Activated naive CD8-positive, alpha-beta T cell treated with anti-CD3 and anti-CD28 coated beads for 36 hours (primary cell): ENCODE measurements at places on chromosomes 2 and 18. TPM values are rescaled to one million over a fixed set of nuclear protein-coding genes. Genes with fewer than 3 reads are reported as not detected.

- no peaks in the 10 kb centered on the region for H3K4me1 ChIP-seq
- H3K4me3 ChIP-seq = no peak overlapping the region
- H3K27me3 ChIP-seq = no peaks in the 10 kb centered on the region
- no peaks in the 10 kb centered on the region for H3K36me3 ChIP-seq
- no peak for DNase-seq
Measured at GRCh38 chr2:29080886-29081743, 6.8 kb upstream of the PCARE start.

DNA sequence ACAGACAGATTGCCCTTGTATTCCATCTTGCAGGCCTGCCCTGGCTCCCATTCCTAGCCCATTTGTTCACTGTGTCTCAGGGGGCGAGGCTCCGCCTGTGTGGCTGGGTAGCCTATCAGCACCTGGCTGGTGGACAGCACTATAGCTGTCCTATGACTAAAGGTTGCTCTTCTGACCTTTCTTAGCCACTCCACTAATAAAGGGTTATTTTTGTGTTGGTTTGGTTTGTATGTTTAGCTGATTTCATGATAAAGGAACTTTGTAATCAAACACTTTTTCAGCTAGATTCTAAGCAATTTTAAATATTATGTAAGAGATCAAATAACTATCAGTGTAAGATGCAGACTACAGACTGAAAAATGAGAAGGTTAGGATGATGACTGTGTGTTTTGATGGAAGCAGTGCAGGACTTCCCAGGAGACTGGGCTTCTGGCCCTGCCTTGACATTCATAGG is 72.2 kb downstream of the CRIM1 start:
- no peak for DNase-seq
- no peaks in the 10 kb centered on the region for H3K36me3 ChIP-seq
- no peak overlapping the region for H3K27ac ChIP-seq
- no peaks in the 10 kb centered on the region for H3K27me3 ChIP-seq
- H3K4me1 ChIP-seq = no peaks in the 10 kb centered on the region

GRCh38 chr18:3886575-3887322 is 436.8 kb downstream of the TGIF1 start:
- H3K4me3 ChIP-seq = no peak overlapping the region
- no peak for DNase-seq
- H3K27me3 ChIP-seq = peaks cover 10% of the 10 kb centered on the region
- H3K36me3 ChIP-seq = no peaks in the 10 kb centered on the region

GRCh38 chr18:74392323-74392722 is 64.8 kb downstream of the DIPK1C start:
- H3K27ac ChIP-seq = no peak overlapping the region
- no peaks in the 10 kb centered on the region for H3K36me3 ChIP-seq
- no peaks in the 10 kb centered on the region for H3K27me3 ChIP-seq
- DNase-seq = no peak
- H3K4me3 ChIP-seq = no peak overlapping the region

GRCh38 chr2:165144315-165144714 is 59.5 kb downstream of the SCN3A start:
- H3K4me1 ChIP-seq = no peaks in the 10 kb centered on the region
- no peak for DNase-seq
- H3K36me3 ChIP-seq = no peaks in the 10 kb centered on the region
- H3K27me3 ChIP-seq = peaks cover 3% of the 10 kb centered on the region

GRCh38 chr2:17232776-17233556 is 285.3 kb downstream of the RAD51AP2 start:
- no peaks in the 10 kb centered on the region for H3K36me3 ChIP-seq
- no peaks in the 10 kb centered on the region for H3K27me3 ChIP-seq

DNA sequence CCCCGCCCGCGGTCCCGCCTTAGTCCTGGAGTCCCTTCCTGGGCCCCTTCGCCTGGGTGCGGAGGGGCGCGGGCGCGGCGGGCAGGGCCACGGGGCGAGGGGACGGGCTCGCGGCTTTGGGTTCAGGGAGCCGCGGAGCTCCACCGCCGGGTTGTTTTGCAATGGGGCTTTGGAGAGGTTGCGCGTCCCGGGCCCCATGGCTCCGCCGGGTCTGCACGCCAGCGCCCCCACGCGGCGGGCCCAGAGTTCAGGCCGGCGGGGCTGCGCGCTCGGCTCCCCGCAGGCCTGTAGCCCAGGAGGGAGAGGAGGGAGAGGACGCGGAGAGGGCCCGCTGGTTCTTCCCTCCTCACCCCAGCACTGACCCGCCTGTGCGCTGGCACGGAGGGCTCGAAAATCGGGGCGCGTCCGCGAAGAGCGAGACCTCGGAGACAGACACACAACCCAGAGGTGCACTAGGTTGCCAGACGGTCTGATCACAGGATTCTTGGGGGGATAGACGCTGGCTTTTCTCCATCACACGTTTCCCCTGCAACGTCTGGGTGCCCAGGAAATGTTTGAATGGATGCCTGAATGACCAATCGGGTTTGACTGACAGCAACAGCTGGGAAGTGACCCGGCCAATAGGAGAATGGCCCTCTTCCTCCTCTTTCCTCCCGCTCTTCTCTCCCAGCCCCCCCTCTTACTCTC is 4.9 kb upstream of the SIX2 start:
- H3K4me1 ChIP-seq = peaks cover 10% of the 10 kb centered on the region
- DNase-seq = peak; percentile 62
- H3K36me3 ChIP-seq = no peaks in the 10 kb centered on the region

- H3K4me1 ChIP-seq = peaks cover 27% of the 10 kb centered on the region
- H3K4me3 ChIP-seq = no peak overlapping the region
- no peak for DNase-seq
- peak overlapping the region; percentile 81 for H3K27ac ChIP-seq
- H3K27me3 ChIP-seq = no peaks in the 10 kb centered on the region
Measured at GRCh38 chr2:39264733-39265132, 21.0 kb upstream of the CDKL4 start.

GRCh38 chr2:131046028-131046917 is 47.0 kb downstream of the FAM168B start:
- peaks cover 12% of the 10 kb centered on the region for H3K4me1 ChIP-seq
- H3K27me3 ChIP-seq = no peaks in the 10 kb centered on the region
- no peak for DNase-seq
- H3K4me3 ChIP-seq = no peak overlapping the region

- H3K27me3 ChIP-seq = no peaks in the 10 kb centered on the region
- peak overlapping the region; percentile 50 for H3K27ac ChIP-seq
- H3K4me3 ChIP-seq = peak overlapping the region; percentile 52
- H3K36me3 ChIP-seq = peaks cover 36% of the 10 kb centered on the region
- peaks cover 52% of the 10 kb centered on the region for H3K4me1 ChIP-seq
Measured at GRCh38 chr2:26043862-26044696, 10.2 kb downstream of the RAB10 start.

DNA sequence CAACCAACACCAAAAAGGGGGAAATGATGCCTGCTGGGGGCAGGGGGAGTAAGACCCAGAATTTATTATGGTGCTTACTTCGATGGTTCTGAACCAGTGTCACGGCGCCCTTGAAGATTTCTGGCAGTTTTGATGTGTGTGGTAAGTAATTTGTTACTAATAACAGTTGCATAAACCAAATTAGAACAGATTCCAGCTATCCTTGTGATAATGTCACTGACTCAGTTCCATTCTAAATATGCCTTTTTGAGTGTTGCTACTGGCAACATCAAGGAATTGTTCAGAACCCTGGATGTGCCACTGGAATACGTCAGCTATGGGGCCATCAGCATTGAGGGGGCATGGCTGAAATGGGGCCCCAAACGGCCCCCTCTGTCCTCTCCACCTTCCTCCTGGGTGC is 11.6 kb downstream of the SAG start:
- no peak for DNase-seq
- no peak overlapping the region for H3K27ac ChIP-seq
- no peaks in the 10 kb centered on the region for H3K36me3 ChIP-seq
- no peaks in the 10 kb centered on the region for H3K27me3 ChIP-seq
- H3K4me3 ChIP-seq = no peak overlapping the region

GRCh38 chr2:178859730-178860129 is 52.5 kb upstream of the TTN start:
- peaks cover 2% of the 10 kb centered on the region for H3K36me3 ChIP-seq
- no peak overlapping the region for H3K4me3 ChIP-seq
- H3K27me3 ChIP-seq = no peaks in the 10 kb centered on the region
- no peak overlapping the region for H3K27ac ChIP-seq
- no peak for DNase-seq

DNA sequence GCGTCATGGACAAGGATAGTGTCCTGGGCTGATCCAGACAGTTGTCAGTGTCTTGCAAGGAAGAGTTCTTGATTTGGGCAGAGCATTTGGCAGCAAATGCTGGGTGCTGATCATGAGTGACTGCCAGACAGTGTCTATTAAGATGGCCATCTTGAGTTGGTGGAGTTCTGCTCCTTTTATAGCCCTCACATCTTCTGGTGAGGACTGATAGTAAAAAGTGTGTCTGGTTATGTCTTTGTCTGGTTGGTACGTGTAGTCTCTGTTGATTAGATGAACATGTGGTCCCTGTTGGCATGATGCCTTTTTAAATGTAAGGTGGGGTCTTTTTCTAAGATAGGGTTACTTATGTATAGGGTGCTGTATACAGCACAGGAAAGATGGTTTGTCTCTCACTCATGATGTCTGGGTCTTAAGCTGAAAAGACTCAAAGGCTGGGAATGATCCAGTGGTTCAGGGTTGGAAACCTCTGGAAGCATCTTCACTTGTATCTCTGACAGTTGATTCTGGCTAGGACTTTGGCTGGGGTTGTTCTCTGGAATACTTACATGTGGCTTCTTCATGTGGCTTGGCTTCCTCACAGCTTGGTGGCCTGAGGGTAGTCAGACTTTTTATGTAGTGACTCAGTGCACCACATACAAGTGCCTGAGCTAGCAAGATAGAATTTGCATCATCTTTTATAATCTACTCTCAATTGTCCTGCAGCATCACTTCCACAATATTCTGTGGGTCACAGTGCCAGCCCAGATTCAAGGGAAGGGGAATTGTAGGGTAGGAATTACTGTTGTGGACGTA is 11.8 kb downstream of the MTX2 start:
- DNase-seq = no peak
- peaks cover 36% of the 10 kb centered on the region for H3K4me1 ChIP-seq
- no peak overlapping the region for H3K4me3 ChIP-seq
- H3K27me3 ChIP-seq = no peaks in the 10 kb centered on the region
- peaks cover 25% of the 10 kb centered on the region for H3K36me3 ChIP-seq

DNA sequence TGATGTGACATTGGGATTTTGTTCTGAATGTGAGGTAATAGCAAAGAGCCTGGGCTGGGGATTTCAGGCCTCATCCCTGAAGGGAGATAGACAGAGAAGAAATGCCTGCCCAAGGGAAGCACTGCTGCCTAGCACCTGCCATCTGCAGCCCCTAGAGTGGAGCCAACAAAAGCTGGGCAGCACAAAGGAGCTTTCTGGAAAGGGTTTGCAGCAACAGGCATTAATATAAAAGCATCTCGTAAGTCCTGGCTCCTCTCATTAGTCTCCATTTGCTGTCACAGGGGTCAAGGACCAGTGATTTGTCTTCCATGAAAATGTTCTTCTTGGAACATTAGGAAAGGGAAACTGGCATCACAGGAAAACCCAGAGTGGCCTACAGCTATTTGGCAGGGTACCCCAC is 157.2 kb upstream of the SLC14A2 start:
- H3K27ac ChIP-seq = no peak overlapping the region
- H3K27me3 ChIP-seq = peaks cover 4% of the 10 kb centered on the region
- no peak overlapping the region for H3K4me3 ChIP-seq
- no peaks in the 10 kb centered on the region for H3K4me1 ChIP-seq
- H3K36me3 ChIP-seq = no peaks in the 10 kb centered on the region

DNA sequence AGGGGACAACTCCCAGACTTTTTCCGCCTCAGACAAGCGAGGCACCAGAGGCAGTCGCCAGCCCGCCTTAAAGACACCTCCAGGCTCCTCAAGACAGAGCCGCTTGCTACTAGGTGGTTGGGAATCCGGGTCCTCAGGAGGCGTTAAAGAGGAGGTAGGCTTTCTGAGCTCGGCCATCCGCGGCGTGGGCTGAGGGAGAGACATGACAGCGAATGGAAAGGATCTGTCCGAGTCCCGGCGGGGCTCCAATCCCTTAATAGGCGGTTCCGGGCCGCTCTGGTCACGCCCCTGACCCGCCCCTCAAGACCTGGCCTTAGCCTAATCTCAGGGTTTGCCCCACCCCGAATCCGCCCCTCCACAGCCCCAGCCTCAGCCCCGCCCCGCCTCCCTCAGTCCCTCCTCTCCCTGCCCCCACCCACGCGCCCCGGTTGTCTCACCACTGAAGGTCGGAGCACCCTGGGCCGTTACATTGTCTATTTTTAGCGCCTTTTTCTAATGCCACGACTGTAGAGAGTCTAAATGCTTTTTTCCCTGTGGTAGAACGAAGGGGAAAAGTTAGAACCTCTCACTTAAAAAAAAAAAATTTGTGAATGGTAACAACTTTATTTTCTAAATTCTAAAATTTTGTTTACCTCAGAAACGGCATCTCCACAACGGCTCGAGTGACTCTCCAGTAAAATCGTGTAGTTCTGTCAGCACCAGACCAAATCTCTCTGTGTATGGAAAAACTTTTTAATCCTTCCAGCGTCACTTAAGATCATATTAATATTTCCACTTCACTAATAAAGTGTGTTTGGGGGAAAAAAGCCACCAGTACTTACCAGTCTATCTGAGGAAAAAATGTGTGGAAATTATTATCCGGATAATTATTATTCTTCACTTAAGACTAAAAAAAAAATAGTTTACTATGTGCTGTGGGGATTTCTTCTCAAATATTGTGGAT is at the start of gene RAD51AP2:
TSS of gene RAD51AP2 (minus strand) at position 229 of the 943 bp plus-strand sequence. CDS start at position 204, 25 bp downstream.
- H3K27ac ChIP-seq = no peak within 1 kb of the TSS
- H3K4me3 ChIP-seq = no peak within 1 kb of the TSS
- H3K36me3 ChIP-seq = no peaks in the 10 kb centered on the region

- no peaks in the 10 kb centered on the region for H3K4me1 ChIP-seq
- H3K36me3 ChIP-seq = no peaks in the 10 kb centered on the region
- H3K4me3 ChIP-seq = no peak overlapping the region
- no peak overlapping the region for H3K27ac ChIP-seq
- no peaks in the 10 kb centered on the region for H3K27me3 ChIP-seq
Measured at GRCh38 chr18:40197711-40198110, 1757.3 kb upstream of the PIK3C3 start.

GRCh38 chr2:20609349-20609994 is 41.4 kb downstream of the HS1BP3 start:
- H3K27me3 ChIP-seq = no peaks in the 10 kb centered on the region
- no peak overlapping the region for H3K27ac ChIP-seq
- DNase-seq = no peak
- H3K4me1 ChIP-seq = no peaks in the 10 kb centered on the region

DNA sequence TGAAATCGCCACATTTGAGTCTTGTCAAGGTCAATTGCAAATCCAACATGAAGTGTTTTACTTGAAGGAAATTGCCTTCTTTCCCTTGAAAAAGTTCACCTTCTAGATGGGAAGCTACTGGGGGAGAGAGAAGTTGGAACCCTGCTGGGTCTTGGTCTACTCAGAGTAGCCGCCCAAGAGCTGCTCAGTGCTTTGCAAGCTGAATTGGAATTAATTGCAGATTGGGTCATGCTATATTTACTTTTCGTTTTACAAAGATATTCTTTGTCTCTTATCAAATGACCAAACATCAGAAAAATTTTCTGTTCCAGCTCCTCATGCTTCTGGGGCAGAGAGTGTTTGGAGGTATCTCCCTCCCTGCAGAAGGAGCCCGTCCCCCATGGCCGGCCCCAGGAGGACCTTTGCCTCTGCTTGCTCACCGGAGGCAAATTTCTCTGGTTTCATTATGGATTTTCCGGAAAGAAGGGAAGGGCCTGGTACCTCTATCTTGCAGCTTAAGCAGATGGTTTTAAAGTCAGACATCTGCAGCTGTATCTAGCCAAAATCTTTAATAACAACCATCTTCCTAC is 289.7 kb downstream of the MYT1L start:
- DNase-seq = no peak
- no peaks in the 10 kb centered on the region for H3K4me1 ChIP-seq
- H3K36me3 ChIP-seq = no peaks in the 10 kb centered on the region
- no peak overlapping the region for H3K27ac ChIP-seq

The RAX gene
- total RNA-seq = not detected

The ERBB4 gene
- not detected for total RNA-seq

The NEB gene
- 0.06 TPM for total RNA-seq

The TUBB8B gene
- total RNA-seq = not detected

The DYNAP gene
- not detected for total RNA-seq

The PCARE gene
- total RNA-seq = not detected
